Stimulated activated CD4-positive, alpha-beta T cell treated with anti-CD3 and anti-CD28 coated beads, Interleukin-15, amount 100 ng/mL, for 24 hours (primary cell): ENCODE measurements at places on chromosomes 2 and 18.

GRCh38 chr2:149597050-149597667, 9.6 kb upstream of the MMADHC start:
- DNase-seq: no peak

GRCh38 chr2:217655651-217656050, 347.1 kb downstream of the TNS1 start:
- no peak for DNase-seq

GRCh38 chr2:66547887-66548286, 113.0 kb downstream of the MEIS1 start:
- DNase-seq: no peak

DNA sequence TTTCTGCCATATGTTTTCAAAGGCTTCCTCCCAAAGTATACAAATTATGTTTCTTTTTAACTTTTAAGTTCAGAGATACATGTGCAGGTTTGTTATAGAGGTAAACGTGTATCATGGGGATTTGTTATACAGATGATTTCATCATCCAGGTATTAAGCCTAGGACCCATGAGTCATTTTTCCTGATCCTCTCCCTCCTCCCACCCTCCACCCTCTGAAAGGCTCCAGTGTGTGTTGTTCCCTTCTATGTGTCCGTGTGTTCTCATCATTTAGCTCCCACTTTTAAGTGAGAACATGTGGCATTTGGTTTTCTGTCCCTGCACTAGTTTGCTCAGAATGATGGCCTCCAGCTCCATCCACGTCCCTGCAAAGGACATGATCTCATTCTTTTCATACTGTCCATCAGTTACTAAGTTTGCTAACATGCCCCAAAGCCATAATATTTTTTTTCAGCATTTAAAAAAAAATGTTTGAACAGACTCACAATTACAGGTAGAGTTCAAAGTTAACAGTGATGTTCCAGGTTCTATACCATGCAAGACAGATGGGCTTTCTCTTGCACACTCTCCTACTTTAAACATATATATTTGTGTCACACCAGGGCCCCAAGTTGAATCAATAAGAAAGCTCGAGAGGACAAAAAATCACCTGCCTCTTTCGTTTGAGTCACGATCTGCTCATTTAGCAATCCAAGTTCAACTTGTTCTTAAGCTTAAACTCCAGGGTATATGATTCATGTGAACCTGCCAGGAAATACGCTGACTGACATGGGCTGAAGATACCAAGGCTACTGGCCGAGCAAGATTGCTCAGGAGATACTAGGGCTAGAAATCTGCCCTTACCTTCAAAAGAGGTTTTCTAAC, 77.6 kb downstream of the AP1S3 start:
- DNase-seq: no peak

DNA sequence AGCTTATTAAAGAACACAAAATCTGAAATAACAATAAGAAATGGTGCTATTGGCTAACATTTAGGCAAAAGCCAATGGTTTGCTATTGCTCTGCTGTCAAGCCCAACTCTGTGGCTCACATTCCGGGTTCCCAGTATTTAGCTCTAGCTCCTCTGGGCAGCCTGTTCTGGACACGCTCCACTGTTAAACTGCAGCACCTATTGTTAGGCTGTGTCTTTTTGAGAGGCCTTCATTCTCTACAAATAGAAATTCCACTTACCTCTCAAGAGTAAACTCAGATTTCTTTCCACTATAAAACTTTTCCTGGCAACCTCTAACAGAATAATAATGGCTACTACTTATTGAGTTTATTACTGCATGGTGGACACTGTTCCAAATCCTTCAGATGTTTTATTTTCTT, 3.7 kb upstream of the KLHL14 start:
- DNase-seq: no peak

DNA sequence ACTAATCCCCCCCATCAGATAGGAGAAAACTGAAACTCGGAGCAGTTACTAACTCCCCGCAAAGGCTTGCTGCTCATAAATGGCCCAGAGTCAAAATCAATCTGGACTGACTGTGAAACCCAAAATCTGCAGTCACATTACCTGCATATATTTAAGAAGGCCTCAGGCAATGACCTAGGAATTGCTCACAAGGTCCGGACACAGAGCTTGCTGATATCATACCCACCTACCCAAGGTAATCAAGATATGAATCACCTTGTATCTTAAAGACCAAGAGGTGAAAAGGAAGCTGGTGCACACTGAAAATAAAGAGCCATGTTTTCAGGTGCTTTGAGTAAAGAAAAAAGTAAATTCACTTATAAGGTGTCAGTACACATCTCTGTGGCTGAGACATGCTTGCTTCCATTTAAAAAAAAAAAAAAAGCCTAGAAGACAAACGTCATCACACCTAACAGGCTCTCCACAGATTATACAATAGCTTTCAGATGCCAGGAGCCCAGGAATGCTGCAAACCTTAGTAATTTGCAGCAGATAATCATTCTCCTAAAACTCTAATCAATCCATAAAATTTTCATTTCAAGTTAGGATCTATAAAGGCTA, 195.4 kb downstream of the ZEB2 start:
- peak; percentile 16 for DNase-seq
